Cerebellum (tissue), 4 donors: ENCODE measurements at places on chromosomes 2 and 18.

DNA sequence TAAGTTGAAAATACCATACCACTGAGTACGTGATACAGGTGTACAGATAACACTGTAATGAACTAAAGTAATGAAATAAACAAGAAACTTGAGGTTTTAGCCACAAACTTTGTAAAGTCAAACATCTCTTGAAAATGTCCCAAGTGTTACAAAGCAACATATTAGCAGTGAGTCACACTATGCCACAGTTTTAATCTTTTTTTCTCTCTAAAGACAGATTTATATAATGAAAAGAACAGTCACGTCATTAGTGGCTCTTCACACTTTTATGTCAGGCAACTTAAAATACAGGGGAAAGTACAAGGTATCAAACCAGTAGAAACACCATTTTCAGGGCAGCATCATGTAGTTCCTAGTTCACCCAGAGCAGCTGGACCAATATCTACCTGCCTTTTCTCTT, 42.1 kb downstream of the RAPH1 start:
- no peak for DNase-seq

DNA sequence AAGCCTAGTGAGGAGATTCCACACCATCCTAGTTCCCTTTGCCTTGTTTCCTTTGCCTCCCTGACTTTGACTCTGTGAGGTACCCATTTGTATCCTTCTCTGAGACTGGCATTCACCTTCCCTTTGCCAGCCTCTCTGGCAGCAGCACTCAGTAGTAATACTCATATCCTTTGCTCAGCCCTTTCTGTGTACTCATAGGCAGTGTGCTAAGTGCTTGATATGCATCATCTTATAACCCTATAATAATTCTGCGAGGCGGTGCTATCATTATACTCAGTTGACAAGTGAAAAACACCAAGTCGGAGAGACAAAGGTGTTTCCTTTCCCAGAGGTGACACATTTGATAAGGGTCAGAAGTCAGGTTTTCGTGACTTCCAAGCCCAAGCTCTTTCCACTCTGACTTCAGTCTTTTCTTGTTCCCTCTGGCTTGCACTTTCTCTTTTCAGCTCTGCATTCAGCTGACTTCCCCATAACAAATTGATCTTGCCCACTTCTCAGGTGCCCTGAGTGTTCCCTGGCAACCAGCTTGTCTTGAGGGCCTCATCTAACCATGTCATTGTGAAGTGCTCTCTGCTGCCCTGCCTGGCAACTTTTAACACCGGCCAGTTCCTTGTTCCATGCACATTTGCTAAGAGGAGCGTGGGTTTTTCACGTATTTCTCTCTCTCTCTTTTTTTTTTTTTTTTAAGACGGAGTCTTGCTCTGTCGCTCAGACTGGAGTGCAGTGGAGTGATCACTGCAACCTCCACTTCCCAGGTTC, 94.5 kb upstream of the UPP2 start:
- DNase-seq: no peak

DNA sequence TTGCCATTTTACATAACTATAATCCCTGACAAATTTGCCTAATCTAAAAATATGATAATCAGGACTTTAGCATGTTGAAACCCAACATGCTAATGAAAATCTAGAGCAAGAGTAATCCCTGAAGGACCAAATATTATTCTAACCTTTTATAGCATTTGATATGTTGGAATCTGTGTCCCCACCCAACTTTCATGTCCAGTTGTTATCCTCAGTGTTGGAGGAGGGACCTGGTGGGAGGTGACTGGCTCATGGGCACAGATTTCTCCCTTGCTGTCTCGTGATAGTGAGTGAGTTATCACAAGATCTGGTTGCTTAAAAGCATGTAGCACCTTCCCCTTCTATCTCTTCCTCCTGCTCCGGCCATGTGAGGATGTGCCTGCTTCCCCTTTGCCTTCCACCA, 59.8 kb downstream of the SH3YL1 start:
- DNase-seq: no peak

DNA sequence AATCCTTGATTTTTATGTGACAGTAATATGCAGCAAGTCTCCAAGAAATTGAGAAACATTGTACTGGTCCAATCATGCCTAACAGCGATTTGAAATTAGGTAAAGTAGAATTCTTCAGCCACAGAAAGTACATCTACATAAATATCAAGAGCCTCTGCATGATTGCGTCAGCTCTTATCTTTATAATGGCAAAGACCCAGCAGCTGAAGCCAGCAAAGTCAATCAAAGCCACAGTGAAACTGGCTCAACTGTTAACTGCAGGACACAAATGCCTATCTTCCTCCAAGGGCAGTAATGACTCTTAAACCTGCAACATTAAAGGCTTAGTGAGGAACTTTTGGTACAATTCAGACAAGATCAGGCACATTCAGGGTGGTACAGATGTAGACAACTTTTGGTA, 102.5 kb downstream of the BARD1 start:
- DNase-seq: no peak

GRCh38 chr2:201882353-201883090, 76.2 kb downstream of the CDK15 start:
- DNase-seq: peak; percentile 52

GRCh38 chr2:178810422-178810821, 3.2 kb upstream of the TTN start:
- no peak for DNase-seq

DNA sequence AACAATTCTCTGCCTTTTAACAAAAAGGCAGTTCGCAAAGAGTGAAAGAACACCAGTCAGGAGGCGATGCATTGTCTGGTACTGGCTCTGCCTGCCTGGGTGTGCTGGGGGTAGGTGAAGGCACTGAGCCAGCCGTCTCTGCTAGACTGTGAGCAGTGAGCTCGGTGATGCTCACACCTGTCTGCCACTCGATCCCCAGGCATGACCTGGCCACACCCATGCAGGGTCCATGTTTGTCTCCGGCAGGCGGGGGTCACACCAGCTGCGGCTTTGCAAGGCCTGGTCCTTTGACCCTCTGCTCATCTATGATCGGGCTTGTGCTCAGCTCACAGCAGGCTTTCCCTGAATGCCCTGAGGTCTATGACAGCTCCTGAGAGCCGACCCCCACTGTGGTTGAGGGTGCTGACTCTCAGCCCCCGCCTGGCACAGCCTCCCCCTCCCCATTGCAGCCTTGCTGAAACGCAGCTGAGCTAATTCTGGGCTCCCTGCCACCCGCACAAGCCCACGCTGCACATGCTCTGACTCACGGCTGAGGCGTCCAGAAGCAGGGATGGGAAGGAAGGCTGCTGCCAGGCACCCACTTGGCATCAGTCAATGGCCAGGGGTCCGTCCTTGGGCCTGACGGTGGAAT, 23.7 kb downstream of the CRACDL start:
- DNase-seq: peak; percentile 58

DNA sequence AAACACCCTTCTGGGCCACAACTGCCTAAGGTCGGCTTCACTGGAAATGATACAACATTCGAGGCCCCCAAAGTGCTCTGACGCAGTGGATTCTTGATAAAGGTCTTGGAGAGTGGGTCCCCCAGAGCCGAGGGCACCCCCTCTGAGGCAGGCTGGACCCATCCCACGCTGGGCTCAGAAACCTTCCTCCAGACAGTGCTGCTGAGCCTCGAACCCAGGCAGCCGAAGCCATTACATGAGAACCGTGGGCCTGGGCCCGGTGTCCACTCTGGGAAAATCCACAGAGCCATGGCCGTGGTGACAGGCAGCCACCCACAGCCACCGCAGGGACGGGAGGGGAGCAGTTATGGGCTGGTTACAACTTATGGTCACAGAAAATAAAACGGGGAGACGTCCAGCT, 81.4 kb upstream of the ID2 start:
- DNase-seq: no peak

DNA sequence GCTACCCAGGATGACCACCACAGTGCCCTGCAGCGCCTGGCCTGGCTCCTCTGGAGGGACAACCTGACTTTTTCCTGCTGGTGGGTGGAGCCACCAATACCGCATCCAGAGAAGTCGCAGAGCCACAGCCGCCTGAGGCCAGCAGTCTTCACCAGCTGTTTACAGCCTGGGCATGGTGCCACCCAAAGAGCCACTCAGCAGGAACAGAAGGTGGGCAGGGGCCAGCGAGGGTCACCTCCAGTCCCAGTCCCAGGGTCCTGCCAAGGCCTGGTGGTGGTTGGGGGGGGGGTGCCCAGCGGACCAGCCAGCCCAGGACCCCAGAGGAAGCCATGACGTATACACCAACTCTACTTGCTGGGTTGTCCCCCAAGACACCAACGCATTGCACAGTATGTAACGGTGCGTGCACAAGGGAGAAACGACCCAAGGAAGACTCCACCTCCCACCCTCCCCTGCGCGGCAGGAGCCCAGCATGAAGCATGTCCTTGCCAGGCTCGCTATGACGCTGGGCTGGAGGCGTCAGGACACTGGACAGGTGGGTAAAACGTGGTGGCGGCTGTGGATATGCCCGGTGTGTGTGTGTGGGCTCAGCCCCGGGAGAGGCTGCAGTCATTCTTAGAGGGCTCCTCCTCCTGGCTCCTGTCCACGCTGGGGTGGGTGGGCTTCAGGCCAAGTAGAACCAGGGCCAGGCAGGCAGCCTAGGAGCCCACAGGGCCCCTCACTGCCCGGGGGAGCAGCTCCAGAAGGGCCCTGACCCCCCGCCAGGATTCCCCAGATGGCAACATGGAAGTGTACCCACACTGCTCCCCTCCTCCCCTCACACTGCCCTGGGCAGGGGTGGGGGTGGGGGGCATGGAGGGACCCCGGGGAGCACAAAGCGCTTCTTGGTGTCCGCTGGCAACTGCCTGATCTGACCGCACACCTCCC, 49.3 kb downstream of the HS6ST1 start:
- no peak for DNase-seq

- no peak for DNase-seq
These were observed 82.1 kb downstream of the HS6ST1 start for GRCh38 chr2:128236491-128237035.

- DNase-seq: no peak
These were observed 125.1 kb downstream of the ATL2 start for GRCh38 chr2:38251940-38252339.

DNA sequence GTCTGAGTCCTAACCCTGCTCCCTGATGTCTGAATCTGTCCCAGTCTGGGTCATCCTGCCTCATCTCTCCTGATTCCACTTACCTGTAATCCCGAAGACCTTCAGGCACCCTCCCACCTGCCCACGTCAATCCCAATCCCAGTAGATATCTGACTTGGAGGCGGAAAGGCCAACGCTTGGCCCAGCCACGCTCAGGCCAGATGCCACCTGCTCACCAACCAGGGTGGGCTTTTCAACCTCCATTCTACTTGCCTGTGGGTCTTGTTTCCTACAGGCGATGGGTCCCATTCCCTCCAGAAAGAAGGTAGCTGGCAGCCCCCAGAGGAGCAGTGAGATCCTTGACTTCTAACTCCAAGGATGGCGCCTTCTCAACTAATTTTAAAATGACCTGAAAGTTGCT, 59.7 kb downstream of the INPP5D start:
- DNase-seq: no peak

- peak; percentile 50 for DNase-seq
These were observed 67.7 kb downstream of the EPAS1 start for GRCh38 chr2:46364797-46365457.

DNA sequence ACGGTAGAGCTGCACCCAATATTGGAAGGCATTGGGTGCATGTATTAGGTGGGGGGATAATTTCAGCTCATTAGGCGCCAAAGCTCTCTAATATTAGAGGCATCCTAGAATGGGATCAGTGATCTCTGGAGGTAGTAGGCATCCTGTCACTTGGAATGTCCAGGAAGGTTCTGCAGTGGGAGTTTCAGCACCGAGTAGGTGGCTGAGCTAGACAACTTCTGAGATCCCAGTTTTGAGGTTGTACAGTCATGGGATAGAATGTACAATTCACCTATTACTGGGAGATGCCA, 210.9 kb downstream of the MYCN start:
- DNase-seq: no peak

GRCh38 chr2:127909019-127909418, 23.3 kb upstream of the AMMECR1L start:
- DNase-seq: no peak

DNA sequence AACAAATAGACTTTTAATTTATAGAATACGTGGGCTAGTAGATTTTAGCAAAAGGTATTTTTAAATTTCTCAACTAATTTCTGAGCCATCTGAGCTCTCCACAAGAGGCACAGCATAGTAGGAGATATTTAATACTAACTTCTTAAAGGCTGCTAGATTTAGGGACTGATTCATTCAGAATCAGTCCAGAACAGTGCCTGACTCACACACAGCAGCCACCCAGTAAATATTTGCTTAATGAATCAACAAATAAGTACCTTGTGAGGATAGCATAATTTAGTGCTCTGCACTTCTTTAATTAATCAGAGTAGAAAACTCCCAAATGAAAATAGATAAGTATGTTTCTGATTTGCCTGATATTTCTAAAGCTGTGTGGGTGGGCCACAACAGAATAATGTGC, 35.6 kb upstream of the SYT4 start:
- DNase-seq: no peak

DNA sequence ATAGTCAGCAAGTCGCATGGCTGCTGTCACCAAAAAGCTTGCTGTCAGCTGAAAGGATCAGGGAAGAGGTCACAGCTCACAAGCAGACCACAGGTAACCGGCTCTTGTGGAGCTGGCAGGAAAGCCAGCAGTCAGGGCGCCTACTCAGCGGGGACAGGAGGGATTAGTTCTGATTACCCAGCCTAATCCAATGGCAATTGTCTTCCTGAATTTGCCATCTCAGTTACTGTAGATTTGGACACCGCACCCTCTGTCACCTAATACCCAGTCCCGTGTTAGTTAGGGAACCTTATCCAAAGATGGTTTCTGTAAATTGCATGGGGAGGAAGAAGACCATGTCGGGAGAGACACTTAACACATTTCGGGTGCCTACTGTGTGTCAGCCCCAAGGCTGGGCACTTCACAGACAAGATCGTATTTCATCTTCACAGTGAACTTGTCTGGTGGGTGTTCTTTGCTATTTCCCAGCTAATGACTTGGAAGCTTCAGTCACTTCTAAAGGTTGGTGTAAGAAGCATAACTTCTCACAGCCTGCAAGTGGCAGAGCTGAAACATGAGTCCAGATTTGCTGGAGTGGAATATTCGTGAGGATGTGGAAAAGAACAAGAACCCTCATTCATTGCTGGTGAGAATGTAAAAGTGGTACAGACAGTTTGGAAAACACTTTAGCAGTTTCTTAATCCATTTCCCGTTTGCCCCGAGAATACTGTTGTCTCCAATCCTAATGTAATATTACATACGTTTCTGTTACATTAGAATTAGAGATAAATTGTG, 9.9 kb downstream of the ALPK2 start:
- no peak for DNase-seq

DNA sequence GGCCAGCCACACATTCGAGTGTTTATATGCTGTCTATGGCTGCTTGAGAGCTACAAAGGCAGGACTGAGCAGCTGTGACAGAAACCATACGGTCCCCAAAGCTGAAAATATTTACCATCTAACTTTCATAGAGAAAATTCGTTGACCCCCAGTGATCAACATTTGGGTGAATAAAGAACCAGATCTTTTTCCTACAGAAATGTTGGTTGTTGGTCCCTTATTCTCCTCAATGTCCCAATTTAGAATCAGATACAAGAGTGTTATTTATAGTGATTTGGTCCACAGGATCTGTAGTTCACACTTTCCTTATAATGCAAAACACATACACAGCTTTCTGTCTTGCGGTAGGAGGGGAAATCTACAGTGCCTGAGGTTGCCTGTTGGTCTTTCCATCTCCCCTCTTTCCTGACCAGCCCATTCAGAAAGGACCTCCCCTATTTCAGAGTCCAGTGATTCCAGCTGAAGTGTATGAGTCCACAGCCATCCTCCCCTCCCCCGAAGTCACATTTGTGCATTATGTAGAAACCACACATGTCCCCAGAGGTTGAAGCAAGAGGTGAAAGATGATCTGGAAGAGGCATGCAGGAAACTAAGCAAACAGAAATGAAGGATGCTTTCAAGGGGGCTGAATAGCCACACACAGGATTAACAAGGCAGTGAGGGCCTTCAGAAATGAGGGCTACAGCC, 61.9 kb downstream of the SPRED2 start:
- no peak for DNase-seq
